Renal pelvis (tissue), 12 donors: ENCODE measurements at places on chromosomes 4 and X.
A peak's percentile ranks its signal among the peaks of the same experiment; 100 is the strongest.

DNA sequence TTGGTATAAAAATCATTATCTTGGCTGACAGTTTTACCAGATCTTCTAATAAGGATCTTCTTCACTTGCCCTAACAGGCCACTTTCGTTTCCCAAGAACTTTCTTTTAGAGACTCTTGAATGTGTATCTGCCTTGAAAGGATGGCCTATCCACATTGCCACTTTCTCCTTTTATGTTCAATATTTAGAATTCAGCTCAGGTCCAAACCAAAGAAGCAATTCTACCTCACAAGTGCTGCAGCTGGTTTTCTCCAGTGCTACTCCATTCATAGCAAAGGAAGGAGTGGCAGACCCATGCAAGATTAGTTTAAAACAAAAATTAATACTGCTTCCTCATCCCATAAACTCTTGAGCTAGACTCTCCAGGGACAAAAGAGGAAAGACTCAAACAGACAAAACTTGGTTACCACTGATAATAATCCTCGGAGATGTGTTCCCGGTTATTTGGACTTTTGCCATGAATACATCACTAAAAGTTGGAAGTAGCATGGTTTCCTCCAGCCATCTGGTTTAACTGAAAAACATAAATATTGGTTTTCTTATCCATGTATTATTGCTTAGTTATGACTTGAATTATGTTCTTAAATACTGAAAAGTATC is 401.8 kb downstream of the PABPC4L start:
- DNase-seq = no peak

- no peak for DNase-seq
Observed at GRCh38 chr4:85555206-85555605, 80.3 kb downstream of the ARHGAP24 start.

GRCh38 chr4:35347276-35347675 is 897.0 kb downstream of the ARAP2 start:
- no peak for DNase-seq

- DNase-seq = no peak
Observed at GRCh38 chr4:153332936-153333335, 11.6 kb upstream of the MND1 start.

DNA sequence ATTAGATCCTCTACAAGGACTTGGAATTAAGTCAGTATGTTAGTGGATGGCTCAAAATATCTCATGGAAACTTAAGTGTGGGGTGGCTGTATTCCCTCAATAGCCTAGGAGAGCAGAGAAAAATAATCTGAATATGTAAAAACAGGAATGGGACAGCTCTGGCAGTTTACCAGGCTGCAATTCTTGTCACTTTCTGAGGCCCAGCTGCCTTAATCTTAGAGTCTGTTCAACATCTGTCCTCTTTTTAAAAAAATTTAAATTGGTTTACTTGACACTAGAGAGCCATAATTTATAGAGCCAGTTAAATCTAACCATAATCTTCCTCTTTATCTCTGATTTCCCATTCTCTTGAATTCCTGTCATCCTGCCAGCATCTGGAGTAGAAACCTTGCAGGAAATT is 109.2 kb upstream of the CXCL13 start:
- DNase-seq = no peak

DNA sequence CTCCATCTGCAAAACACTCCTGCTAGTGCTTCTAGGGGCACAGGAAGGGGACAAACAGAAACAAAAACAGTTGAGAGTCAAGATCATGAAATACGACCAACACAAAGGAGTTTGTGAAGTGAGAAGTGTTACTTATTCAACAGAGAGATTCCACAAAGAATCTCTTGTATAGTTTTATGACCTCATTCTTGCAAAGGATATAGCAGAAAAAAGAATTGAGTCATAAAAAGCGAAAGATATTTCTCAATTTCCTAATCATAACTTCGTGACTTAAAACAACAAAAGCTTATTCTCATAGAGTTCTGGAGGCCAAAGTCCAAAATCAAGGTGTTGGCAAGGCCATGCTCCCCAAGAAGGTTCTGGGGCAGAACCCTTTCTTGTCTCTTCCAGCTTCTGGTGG is 40.7 kb downstream of the TIGD4 start:
- no peak for DNase-seq

DNA sequence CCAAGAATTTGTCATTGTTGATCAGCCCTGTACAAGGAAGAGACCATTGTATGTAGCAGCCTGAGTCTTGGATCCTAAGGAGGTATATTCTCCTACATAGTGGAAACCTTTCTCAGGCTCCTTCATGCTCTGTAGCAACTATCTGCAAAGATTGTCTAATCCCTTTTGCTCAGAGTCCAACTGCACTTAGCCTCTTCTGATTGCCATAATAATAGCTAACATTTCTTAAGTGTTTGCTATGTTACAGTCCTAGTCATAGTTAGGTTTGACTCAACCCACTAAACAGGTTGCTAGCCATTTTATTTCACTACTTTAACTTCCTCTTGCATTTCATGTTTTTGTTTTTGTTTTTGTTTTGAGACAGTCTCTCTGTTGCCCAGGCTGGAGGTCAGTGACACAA is 50.8 kb upstream of the SLC16A2 start:
- no peak for DNase-seq

GRCh38 chr4:84878090-84878489 is 88.4 kb downstream of the WDFY3 start:
- DNase-seq = no peak

GRCh38 chrX:45756557-45756956 is 555.9 kb upstream of the DIPK2B start:
- peak; percentile 57 for DNase-seq

- DNase-seq = no peak
Observed at GRCh38 chr4:25941457-25942221, 27.6 kb downstream of the SMIM20 start.

DNA sequence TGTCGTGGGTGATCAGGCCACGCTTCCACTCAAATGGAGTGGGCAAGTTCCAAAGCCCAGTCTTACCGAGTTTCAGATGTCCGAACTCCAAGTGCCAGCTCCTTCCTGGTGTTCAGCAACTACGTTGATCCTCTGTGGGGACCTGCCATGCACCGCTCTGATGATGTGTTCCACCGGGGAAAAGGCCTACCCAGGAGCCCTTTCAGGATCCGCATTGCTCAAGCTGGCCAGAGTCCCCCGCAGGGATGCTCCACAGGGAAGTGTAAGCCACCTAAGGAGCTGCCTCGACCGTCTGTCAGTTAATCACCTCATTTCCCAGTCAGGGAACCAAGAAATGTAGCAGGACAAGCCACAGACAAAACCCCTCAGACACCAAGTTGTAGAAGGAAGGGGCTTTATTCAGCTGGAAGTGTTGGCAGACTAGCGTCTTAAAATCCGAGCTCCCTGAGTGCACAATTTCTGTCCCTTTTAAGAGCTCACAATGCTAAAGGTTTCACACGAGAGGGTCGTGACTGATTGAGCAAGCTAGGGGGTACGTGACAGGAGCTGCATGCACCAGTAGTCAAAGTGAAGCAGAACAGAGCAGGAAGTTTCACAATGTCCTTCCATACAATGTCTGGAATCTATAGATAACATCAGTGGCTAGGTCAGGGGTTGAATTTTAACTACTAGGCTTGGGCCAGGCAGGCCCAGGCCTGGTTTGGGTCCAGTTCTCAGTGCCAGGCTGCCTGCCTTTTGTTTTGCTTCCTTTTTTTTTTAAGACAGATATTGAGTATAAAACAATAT is 126.2 kb upstream of the ZDHHC15 start:
- no peak for DNase-seq

- no peak for DNase-seq
Observed at GRCh38 chr4:183858011-183858615, 47.0 kb upstream of the STOX2 start.

GRCh38 chrX:5702890-5703289 is 525.8 kb downstream of the NLGN4X start:
- no peak for DNase-seq

GRCh38 chr4:184156163-184156920 is 61.3 kb downstream of the ENPP6 start:
- DNase-seq = no peak

GRCh38 chr4:38752372-38752940 is 30.3 kb downstream of the TLR10 start:
- no peak for DNase-seq

DNA sequence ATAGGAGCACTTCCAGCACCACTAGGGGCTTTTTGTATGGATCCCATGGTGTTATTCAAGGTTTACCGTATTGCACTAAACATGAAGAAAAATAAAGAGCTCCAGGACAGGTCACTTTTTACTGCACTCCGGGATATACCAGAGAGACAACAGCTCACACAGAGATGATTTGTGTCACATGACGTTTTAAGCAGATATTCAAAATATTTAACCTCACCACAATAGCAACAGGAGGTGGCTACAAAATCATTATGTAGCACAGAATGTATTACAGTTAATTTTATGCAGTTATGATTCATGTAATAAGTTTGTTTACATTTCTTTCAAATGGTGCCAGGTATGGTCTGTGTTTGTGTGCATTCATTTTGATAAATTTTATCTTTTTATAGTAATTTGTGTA is 100.6 kb downstream of the LUZP4 start:
- no peak for DNase-seq

GRCh38 chr4:172489861-172490260 is 676.7 kb downstream of the GALNTL6 start:
- DNase-seq = no peak

- DNase-seq = no peak
Observed at GRCh38 chr4:161403781-161404180, 760.0 kb downstream of the FSTL5 start.
